ENCODE measurements at places on chromosomes 5 and 9.

DNA sequence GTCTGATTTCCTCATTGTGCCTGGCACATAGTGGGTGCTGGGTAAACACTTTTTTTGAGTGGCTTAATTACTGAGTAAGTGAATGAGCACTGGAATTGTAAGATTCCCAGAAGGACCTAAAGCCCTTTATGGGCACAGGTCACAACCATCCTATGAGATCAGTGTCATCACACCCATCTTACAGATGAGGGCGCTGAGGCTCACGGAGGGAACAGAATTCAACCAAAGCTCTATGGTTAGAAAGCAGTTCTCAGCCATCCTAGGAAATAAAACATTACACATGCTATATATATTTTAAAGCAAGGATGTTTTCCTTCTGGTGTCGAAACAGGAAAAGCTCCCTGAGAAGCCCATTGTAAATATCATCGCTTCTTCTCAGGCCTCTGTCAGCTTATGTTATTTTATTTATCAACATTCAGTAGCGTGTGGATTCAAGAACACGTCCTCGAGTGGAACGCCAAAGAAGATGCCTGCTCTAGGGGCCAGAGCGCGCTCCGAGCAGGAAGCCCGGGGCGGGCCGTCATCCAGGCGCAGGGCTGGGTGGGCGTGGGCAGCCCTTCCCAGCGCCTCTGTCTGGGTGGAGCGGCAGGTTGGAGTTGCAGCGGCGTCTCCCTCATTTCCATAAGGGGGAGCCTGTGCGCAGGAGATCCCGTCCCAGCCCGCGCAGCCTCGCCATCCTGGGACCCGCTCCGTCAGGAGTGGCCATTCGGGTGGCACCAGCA, 155.8 kb upstream of the SMIM23 start:
- no peak for DNase-seq

DNA sequence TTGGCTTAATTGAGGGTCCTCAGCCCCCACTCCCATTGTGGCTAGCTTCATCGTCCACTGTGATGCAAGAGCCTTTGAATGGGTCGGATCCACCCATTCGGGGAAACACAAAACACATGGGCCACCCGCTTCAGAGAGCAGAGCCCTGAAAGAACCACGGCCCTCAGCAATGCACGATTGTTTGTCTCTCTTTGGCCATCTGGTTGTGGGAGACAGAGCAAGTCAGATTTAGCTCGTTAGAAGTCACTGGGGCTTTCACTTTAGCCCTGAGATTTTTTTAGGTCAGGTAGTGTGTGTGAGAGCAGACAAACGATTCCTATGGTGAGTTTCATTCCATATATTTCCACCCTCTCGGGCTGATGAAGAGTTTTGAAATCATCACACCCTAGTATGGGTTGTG, 12.9 kb upstream of the COL15A1 start:
- no peak for DNase-seq

DNA sequence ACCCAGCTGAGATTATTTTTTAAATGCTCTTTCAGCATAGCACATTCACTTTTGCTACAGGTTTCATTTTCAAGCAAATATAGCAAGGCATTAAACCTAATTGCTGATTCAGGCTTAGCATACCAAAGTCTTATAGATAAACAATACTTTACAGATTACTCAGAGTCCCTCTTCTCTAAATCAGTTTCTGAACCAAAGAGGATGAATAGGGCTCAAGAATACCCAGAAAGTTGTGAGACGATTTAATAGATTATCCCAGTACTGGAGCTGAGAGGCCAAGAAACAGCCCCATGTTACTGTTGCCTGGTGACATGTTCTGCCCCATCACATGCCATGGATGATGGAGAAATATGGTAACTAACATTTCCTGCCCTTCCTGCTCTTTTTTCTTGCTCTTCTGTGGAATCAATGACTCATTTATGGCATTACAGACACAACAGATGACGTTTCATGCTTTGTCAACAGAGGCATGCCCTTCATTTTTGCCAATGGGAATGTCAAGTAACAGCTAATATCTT, 18.1 kb upstream of the SSBP2 start:
- no peak for DNase-seq

GRCh38 chr9:127021664-127022363, 100.6 kb downstream of the ANGPTL2 start:
- no peak for DNase-seq

GRCh38 chr5:172906436-172906835, 52.8 kb upstream of the RPL26L1 start:
- DNase-seq = no peak

DNA sequence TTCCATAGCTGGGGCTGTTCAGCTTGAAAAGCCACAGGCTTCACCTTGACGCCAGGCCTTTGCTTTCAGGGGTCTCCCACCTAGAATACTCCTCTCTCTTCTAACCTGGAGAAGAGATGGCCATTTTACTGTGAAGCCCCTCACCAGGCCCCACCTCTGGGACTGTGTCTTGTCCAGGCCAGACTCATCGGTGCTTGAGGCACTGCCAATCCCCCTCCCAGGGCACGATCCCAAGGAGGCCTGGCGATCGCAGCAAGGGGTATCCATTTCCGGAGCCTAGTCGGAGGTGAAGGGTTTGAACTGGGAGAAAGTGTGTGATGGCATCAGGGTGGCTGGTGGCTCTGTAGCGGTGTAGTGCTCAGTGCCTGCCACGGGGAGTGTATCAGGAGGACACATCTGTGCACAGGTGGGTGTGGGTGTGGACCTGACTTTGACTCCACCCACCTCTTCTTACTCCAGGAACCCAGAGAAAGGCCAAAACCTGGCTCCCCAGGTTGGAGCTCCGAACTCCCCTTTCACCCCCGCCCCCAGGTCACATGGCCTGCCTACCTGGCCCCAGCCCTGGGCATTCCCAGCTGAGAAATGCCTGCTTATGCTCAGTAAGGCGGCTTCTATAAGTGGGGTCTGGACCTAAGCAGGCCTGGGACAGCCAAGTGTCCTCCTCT, 27.4 kb upstream of the ENHO start:
- no peak for DNase-seq

GRCh38 chr5:119878712-119879111, 249.4 kb downstream of the FAM170A start:
- DNase-seq = no peak

GRCh38 chr5:91118796-91119195, 264.3 kb downstream of the ARRDC3 start:
- DNase-seq = no peak

DNA sequence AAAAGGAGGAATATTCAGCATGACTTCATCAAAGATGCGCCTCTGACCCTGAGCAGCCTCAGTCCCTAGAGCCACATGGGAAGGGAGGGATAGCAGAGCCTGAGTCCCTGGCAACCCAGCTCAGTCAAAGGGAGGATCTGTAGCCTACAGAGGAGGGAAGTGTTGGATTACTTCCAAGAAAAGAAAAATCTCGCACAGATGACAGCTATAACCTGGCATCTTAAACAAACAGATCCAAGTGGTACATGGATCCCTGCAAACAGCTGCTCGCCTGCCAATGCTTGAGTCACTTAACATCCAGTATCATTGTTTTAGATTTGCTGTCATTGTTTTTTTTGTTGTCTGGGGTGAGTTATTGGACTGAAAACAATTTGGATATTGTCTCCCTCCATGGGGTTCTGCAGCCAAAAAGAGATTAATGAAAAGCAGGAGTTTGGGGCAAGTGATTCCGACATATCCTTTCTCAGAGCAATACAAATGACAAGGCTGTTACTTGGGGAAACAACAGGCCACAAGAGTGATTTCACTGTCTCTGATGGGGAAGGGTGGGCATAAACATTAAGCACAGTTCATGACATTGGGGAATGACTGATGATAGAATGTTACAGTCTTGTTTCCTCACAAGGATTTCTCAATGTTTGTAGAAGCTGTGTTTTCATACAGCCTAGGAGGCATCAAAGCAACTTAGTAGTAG, 153.5 kb upstream of the KIF2A start:
- DNase-seq = no peak

GRCh38 chr5:118486647-118487225, 501.6 kb downstream of the DTWD2 start:
- no peak for DNase-seq

DNA sequence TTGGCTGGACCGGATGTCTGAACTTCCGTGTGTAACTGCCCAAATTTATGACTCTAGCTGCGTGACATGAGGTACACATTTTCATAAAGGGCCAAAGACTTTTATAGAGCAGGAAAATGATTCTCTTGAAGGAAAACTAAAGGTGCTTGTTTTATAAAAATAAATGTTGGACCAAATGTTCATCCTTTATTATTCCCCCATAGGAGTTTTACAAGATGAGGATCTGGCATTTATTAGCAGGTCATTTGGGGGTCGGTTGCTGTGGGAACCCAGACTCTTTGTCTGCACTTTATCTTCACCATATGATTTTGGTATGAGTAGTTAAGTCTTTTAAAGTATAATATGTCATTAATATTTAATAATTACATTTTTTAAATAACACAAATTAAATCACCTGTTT, 571.2 kb downstream of the EFNA5 start:
- DNase-seq = no peak

Measured in activated naive CD4-positive, alpha-beta T cell treated with Interleukin-2 at 50 U/mL for 16 hours (primary cell).